ENCODE measurements at places on chromosomes 3 and 15.

GRCh38 chr15:101675015-101675414 lies 22.8 kb upstream of the TM2D3 start:
- DNase-seq: no peak

- no peak for DNase-seq
These were observed 130.5 kb upstream of the BFSP2 start for GRCh38 chr3:133269393-133269792.

DNA sequence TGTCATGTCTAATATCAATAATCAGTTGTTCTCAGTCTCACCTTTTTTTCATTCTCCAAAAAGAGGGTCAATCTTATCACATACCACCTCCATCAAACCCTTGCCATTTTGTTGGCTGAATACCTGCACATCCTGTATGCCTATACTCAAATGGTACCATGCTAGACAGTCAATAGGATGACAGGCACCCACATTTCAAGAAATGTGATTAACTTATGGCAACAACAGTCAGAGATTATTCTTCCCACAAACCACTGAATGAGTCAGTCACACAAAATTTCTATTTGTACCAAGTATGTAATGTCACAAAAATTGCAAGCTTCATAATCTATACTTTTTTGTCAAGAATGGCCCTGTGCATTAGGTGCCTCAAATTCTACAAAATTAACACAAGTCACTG lies 5.1 kb upstream of the SLC27A2 start:
- DNase-seq: no peak

- DNase-seq: no peak
These were observed 23.6 kb downstream of the DCLK3 start for GRCh38 chr3:36740787-36741186.

DNA sequence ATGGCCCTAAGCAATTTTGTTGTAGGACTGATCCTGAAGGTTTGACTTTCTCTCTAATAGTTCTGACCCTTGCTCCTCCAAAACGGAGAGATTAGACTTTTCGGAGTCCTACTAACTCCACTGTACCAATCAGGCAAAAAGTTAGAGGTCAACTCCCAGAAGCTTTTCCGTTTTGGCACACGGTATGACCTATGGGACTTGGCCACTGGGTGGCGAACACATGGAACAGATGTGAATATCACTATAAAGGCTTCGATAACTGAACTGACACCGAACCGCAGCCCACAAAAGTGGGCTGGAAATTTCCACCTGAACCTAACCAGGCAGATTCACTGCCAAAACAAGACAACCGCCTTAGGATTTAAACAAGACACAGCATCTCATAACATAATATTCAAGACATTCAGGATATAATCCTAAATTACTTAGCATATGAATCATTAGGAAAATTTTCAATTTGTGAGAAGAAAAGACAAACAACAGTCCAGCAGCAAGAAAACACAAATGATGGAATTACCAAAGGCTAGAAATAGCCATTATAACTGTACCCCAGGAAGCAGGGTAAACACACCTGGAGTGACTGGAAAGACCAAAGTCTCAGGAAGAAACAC lies 12.2 kb upstream of the TM2D3 start:
- no peak for DNase-seq

GRCh38 chr3:182972387-182972786 lies 8.0 kb downstream of the DCUN1D1 start:
- no peak for DNase-seq

DNA sequence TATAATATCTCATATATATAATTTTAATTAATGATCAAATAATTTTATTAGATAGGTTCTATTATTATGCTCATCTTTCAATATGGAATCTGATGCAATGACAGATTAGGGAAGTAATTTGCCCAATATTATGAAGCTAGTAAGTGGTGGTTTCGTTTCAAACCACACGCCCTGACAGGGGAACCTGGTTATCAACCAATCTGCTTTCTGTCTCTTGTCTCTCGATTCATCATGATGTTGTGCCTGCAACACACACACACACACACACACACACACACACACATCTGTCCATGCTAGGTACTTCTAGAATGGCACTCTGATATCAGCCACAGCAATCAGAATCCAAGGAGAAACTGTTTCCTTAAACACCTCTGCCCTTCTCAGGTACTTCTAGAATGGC lies 128.4 kb downstream of the ZBBX start:
- no peak for DNase-seq

GRCh38 chr3:38907426-38907825 lies 91.4 kb upstream of the SCN10A start:
- DNase-seq: no peak

DNA sequence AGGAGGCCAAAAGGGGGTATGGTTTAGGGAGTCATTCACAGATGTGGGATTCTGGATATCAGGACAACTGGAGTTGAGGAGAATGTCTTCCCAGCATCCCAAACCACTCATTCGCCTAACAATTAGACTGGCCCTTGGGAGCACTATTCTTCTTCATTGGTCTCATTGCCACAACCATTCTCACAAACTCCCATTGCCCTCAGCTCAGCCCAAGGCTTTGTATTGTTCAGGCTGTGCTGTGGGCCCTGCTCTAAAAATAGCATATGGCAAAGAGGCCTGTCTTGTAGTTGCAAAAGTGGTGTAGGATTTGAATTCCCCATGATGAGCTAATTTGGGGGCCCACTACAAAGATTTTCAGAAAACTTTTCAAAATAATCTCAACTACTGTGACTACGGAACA lies 6.3 kb upstream of the ADAMTS9 start:
- no peak for DNase-seq

GRCh38 chr15:78265137-78265460 lies 737 bp downstream of the DNAJA4 start:
- DNase-seq: no peak

- no peak for DNase-seq
These were observed 34.9 kb downstream of the CP start for GRCh38 chr3:149186721-149187120.

DNA sequence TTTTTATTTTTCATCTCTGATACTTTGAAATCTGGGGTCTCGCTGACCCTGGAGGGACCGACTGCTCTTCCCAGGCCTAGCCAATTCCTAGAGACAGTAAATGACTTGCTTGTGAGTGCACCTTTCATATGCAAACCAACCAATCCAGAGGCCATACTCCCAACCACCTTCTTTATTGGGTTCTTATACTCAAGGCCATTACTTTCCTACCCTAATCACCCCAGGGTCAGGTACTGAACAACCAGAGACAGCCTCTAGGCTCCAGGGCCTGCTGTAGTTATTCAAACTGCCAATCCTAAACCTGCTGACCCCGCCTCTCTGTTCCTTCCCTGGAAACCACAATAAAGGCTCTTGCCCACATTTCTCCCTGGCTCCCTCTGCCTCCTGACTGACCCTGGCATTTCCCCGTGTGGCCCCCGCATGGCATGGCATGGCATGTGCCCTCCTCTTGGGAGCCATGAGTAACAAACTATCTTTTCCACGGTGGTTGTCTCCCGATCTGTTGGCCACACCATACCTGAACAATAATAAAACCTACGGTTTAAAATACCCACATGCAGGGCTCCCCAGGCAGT lies 42.9 kb downstream of the ADCY5 start:
- DNase-seq: no peak

DNA sequence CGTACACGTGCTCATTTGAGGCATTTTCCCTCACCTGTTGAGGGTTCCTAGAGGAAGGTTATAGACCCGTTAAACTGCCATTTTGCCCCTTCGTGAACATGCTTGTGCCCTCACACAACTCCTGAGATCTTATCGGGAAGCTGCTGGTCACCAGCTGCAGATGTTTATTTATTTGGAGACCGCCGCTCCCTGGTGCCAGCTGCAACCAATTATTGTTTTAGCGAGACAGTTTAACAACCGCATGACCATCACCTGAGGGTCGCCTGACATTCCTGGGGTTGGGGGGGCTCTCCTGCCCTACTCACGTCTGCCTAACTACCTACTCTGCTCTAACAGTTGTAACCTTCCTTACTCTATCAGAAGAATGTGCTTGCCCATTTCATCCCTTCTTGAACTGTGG lies 292.5 kb downstream of the MCTP2 start:
- no peak for DNase-seq

DNA sequence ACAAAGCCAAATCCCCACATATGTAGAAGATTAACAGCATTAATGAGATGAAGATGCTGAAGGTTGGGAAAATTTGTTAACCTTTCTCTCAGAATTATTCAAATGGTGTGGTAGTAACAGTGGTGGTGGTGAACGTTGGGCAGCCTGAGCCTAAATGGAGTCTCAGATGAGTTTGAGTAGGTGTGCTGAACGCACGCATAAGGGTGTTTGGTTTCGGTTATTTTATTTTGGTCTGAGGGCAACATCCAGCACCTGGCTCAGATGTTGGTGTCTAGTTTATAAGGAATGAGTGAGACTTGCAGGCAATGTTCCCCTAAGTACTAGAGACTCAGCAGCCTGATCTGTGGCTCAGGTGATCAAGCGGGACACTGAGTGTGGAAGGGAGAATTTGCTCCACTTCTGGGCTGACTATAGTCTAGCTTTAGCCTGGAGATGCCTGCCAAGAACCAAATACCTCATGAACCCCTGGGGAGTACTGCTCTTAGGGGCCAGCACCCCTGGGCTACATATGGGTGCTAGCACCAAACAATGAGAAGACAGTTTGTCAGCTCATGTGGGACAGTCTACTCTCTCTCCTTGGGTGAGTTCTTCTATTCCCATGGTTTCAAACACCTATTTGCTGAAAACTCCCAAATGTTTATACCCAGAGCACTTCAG lies 39.5 kb upstream of the ATP2C1 start:
- no peak for DNase-seq

- DNase-seq: no peak
These were observed 609.1 kb upstream of the GRM7 start for GRCh38 chr3:6251612-6252400.

DNA sequence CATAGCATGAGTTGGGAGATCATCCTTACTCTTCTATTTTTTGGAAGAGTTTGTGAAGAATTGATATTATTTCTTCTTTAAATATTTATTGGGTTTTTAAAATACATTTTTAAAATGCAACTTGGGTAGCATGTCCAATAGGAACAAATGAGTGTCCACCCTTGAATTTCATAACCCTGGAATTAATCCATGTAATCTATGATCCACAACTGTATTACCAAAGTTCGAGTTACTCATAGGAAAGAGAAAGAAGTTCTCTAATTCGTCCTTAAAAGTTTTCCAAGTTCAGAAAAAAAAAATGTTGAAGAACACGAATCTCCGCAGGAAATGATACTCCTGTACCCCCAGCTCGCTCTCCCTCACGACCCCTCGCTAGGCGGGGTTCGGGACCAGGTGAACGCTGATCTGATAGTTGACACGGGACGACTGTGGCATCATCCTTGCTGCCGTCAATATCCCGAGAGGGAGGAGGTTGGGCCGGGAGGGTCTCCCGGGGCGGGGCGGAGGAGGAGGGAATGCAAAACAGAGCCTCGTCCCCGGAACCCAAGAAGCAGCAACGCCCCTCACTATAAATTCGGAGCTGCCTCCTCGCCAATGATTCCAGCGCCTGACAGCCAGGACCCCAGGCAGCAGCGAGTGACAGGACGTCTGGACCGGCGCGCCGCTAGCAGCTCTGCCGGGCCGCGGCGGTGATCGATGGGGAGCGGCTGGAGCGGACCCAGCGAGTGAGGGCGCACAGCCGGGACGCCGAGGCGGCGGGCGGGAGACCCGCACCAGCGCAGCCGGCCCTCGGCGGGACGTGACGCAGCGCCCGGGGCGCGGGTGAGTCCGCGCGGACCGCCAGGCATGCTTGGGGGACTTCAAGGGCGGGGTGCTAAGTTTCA lies at the start of gene AGTR1:
Gene AGTR1 (plus strand): TSS at position 598 of the 884 bp plus-strand sequence. CDS start 43,133 bp downstream, outside the sequence.
- DNase-seq: no peak

- DNase-seq: no peak
These were observed 14.3 kb upstream of the SLC9C1 start for GRCh38 chr3:112308151-112308911.

DNA sequence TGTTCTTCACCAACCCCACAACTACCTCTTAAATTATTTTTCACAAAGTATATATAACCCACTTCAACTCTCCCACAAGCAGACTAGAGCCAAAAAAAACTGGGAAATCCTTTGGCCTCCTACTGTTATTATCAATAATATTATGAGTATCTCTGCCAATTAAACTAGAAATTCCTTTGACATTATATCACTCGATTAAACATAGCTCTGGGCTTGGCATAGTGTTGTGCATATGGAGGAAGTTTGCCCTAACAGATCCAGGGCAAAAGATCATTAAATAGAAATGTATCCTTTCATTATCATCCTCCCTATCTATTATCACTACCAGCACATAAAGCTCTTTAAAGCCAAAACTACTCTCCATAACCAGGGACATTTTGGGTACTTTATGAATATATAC lies 74.9 kb downstream of the OSBPL10 start:
- DNase-seq: no peak
